ENCODE measurements at places on chromosomes 2 and 18.

DNA sequence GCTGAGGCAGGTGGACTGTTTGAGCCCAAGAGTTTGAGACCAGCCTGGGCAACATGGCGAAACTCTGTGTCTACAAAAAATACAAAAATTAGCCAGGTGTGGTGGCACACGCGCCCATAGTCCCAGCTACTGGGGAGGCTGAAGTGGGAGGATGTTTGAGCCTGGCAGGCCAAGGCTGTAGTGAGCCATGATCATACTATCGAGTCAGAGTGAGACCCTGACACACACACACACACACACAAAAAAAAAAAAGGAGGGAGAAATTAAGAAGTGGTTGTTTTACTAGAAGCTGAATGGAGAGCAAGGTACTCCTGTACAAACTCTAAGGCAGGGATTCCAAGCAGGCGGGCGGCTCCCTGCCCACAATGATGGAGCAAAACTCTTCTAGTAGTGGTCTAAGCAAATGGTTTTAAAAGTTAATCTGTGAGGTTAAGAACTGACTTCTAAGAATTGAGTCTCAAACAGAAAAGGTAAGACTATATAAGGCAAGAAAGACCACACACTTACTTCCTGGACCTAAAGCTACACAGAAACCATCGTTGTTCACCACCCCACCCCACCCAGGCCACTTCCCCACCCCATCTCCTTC lies 2.6 kb downstream of the ANKRD44 start:
- no peak for DNase-seq

GRCh38 chr2:211449819-211450218 lies 893.4 kb downstream of the CPS1 start:
- no peak for DNase-seq

DNA sequence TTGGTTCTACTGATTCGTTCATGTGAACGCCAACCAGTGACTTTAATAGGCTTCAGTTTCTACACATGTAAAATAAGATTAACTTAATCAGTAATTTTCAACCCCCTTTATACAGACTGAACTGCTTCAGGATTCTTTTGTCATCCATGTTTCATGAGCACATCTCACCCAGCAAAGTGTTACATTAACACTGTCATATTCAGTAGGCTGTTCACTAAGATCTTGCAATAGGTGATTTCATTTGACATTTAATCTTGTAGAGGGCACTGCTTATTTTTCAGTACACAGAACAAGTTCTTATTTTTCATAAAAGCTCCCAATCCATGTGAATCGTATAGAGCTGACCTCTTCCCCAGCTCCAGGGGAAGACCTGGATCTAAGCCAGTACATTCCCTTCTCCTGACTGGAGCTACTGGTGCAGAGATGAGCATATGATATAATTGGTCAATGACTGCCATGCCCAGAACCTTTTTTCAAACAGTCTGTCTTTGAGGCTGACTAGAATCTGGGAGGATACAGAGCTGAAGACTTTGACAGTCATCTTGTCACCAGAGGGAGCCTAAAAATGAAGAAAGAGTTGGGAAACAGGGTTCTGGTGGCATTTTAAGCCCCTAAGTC lies 72.2 kb upstream of the CHRNA1 start:
- DNase-seq: no peak

- DNase-seq: no peak
Observed at GRCh38 chr2:110167326-110168000, 37.4 kb downstream of the NPHP1 start.

- no peak for DNase-seq
Observed at GRCh38 chr2:59236723-59237122, 995.6 kb upstream of the FANCL start.

DNA sequence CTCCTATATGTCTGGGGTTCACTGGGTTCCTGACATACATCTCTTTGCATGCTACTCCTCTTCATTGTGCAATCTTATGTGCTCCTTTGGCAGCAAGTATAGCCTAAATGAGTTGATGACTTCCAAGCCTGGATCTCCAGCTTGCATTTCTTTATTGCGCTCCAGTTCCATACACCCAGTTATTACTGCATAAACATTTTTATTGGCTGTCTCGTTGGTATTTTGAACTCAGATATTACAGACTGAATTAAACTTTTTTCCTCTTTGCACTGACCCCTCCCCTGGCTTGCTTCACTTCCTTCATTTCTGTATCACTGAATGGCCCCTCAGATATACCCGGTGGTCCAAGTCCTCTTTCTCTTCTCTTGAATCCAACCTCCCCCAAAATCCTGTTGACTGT lies 219.2 kb downstream of the MC4R start:
- no peak for DNase-seq

All from activated naive CD4-positive, alpha-beta T cell (primary cell).